ENCODE measurements at places on chromosomes 5 and 9.

- no peak for DNase-seq
Measured at GRCh38 chr9:131651599-131651998, 88.3 kb downstream of the RAPGEF1 start.

GRCh38 chr9:69060766-69061165, 25.2 kb downstream of the FXN start:
- DNase-seq: no peak

GRCh38 chr5:135448791-135449507, 1.8 kb upstream of the DCANP1 start:
- no peak for DNase-seq

GRCh38 chr5:148623741-148624140, 30.6 kb downstream of the HTR4 start:
- no peak for DNase-seq

DNA sequence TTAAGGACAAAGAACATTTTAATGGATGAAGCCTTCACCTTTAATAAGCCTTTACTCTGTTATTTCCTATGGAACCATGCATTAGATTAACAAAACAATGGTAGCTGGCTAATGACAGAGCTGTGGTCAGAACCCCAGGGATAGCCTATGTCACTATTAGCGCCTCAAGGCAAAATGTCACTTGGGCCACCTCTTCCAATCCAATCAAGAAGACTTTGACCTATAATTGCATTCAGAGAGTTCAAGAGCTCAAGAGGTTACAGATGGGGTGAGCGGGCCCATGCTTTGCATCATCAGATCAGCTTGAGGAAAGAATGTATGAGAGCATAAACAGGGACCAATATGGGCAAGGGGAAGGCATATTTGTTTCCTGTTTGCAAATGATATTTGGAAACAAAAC, 425.1 kb downstream of the ARHGEF28 start:
- no peak for DNase-seq

Measured in right kidney (tissue), 9 donors.